ENCODE measurements at places on chromosomes 6 and 20.
A peak's percentile ranks its signal among the peaks of the same experiment; 100 is the strongest.

DNA sequence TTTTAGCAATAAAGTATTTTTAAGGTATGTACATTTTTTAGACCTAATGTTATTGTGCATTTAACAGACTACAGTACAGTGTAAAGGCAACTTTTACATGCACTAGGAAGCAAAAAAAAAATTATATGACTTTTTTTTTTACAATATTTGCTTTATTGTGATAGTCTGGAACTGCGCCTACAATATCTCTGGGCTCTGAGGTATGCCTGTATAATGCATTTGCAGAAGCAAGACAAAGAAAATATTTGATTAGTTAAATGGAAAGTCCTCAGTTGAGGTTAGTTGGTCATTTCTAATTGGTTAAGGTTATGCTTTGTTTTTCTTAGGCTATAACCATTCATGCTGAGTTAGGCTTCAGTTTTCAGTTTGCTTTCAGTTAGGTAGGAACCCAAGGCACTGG lies 46.9 kb upstream of the SMAP1 start:
- no peak for DNase-seq

GRCh38 chr6:145583753-145584152 lies 151.6 kb downstream of the EPM2A start:
- DNase-seq = no peak

- no peak for DNase-seq
Measured at GRCh38 chr6:50198245-50198644, 148.5 kb upstream of the DEFB112 start.

- DNase-seq = no peak
Measured at GRCh38 chr6:149967591-149967990, 3.8 kb downstream of the ULBP1 start.

DNA sequence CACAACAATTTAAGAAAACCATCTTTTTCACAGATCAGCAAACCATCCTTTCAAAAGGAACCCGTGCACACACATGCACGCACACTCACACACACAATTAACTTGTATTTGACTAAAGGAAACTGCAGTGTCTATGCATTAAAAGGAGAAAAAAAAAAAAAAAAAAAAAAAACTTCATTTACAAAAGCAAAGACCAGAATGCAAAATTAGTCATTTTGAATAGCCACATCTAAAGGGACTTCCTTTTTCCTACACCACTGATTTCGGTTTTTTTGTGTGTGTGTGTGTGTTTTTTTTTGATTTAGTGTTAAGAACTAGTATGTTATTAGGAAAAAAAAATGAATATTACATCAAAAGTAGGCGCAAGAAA lies 6.3 kb downstream of the ZMYND8 start:
- no peak for DNase-seq

DNA sequence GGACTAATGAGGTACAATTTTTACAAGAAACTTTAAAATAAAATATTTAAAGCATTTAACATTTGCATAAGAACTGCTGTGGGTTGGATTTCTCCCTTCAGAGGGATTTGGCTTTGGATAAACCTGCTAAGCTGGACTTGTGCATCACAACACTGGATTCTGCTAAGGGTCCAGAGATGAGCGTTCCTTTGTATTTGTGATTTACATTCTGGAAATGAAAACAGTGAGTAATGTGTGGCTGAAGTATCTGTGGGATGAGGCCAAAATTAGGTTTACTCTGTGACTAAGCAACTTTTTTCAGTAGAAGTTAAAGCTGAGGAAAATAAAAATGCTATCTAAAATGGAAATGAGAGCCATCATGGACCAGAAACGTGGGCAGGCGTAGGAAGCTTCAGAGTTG lies 494.3 kb downstream of the EPM2A start:
- peak; percentile 36 for DNase-seq

- peak; percentile 43 for DNase-seq
Measured at GRCh38 chr20:56945057-56945456, 316.0 kb downstream of the TFAP2C start.

GRCh38 chr20:62929051-62929538 lies 2.8 kb upstream of the DIDO1 start:
- DNase-seq = peak; percentile 68

- peak; percentile 46 for DNase-seq
Measured at GRCh38 chr6:38973178-38974057, 75.2 kb upstream of the GLP1R start.

- no peak for DNase-seq
Measured at GRCh38 chr20:20462185-20462584, 94.3 kb downstream of the INSM1 start.

GRCh38 chr20:16005021-16005914 lies 568.0 kb downstream of the KIF16B start:
- no peak for DNase-seq

GRCh38 chr6:15894973-15895725 lies 232.3 kb upstream of the DTNBP1 start:
- DNase-seq = no peak

- DNase-seq = no peak
Measured at GRCh38 chr6:147211349-147211748, 7.1 kb downstream of the STXBP5 start.

DNA sequence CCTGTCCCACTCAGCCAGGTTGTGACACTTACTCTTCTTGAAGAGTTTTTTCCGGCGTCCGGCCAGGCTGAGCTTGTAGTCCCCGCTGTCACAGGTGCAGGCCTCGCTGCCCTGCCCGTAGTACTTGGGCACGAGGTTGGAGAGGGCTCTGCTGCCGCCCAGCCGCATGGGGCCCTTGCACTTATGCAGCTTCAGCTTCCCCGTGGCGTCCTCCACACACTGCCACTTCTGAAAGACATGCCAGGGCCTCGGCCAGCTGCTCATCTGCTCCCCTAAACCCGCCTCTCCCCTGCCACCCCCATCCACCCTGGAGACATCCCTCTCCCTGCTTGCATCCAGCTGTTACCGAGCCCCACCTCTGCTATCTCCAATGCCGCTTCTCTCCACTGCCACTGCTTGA lies 113.1 kb downstream of the SULF2 start:
- DNase-seq = no peak

DNA sequence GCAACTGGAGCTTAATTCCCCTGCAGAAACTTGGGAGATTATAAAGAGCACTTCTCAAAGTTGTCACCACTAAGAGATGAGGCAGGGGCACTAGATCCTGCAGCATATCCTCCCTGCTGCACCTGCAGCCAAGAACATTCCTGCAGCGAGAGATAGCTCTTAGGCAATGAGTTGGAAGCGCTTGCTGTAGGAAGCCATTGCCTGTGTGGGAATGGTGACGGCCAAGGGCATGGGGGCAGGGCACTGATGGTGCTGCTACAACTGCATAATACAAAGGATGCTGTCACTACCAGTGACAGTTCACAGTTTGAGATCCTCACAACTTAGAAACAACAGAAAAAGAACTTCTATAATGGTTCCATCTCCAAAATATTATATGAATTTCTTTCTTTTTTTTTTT lies 89.9 kb downstream of the CDS2 start:
- no peak for DNase-seq

- no peak for DNase-seq
Measured at GRCh38 chr6:37788259-37788658, 31.3 kb upstream of the ZFAND3 start.

- no peak for DNase-seq
Measured at GRCh38 chr6:138989098-138989983, 1.3 kb upstream of the REPS1 start.

- no peak for DNase-seq
Measured at GRCh38 chr6:79665725-79666551, 34.8 kb downstream of the SH3BGRL2 start.

DNA sequence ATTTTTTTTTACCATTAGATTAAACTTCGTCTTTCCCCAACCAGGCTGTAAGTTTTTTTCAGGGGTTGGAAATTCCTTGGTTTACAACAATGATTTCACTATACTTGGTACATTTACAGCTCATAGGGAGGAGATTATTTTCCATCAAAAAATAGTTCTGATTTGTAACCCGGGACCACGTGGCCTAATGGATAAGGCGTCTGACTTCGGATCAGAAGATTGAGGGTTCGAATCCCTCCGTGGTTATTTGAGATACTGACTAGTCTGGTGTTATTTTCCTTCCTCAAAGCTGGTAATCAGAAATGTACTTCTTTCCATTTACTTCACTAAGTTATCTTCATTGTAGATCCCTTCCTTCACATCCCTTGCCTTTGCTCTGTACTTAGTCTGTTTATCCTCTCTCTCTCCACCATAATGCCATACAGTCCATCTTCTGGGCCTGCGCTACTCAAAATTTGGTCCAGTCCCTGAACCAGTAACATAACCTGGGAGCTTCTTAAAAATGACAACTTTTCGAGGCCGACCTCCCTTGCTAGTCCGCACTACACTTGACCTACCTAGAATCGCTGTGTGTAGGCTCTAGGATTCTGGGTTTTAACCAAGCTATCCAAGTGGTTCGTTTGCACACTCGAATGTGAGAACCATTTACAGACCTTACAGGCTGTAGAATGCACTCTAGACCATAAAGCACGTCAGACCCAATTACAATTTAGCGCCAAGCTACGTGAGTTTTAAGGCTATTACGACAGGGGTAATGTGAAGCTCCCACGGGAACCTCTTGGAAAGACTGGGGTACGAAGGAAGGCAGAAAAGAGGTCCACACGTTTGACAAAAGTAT lies 42.1 kb upstream of the BTN3A2 start:
- DNase-seq = peak; percentile 96

GRCh38 chr20:43940518-43941225 lies 26.0 kb downstream of the TOX2 start:
- DNase-seq = no peak

DNA sequence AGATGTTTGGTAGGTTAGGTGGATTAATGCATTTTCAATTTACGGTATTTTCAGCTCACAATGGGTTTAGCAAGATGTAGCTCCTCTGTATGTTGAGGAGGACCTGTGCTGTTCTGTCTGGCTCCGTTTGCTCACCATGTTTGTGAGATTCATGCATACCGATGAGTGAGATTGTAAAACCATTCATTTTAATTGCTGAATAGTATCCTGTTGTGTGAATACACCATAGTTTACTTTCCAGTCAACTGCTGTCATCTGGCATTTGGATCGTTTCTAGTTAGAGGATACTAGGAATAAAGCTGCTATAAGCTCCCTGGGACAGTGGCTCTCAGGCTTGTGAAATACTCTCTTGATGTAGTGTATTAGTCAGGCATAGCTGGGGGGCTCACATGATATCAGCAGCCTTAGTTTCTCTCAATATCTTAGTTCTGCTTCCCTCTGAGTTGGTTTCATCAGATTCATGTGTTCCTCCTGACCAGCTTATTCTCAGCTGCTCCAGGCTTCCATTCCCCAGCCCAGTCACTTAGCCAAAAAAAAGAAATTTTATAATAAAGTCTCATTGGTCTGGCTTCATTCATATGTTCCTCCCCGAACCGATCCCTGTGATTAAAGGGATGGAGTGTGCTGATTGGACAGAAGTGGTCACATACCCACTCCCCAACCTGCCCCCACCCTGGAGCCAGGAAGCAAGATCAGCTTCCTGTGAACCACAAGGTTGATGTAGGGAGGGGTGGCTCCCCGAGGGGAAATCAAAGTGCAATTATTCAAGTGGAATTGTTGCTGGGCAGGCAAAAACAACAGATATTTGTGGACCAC lies 10.9 kb upstream of the B4GALT5 start:
- DNase-seq = peak; percentile 24

GRCh38 chr6:75296811-75297779 lies 12.5 kb upstream of the TMEM30A start:
- DNase-seq = peak; percentile 72

GRCh38 chr6:147201885-147202515 lies 2.2 kb upstream of the STXBP5 start:
- peak; percentile 44 for DNase-seq

GRCh38 chr6:134394208-134394607 lies 76.3 kb upstream of the SGK1 start:
- DNase-seq = no peak

GRCh38 chr20:59082077-59082740 lies 39.6 kb upstream of the PRELID3B start:
- DNase-seq = peak; percentile 73

GRCh38 chr20:47782076-47782475 lies 3.2 kb downstream of the SULF2 start:
- no peak for DNase-seq

DNA sequence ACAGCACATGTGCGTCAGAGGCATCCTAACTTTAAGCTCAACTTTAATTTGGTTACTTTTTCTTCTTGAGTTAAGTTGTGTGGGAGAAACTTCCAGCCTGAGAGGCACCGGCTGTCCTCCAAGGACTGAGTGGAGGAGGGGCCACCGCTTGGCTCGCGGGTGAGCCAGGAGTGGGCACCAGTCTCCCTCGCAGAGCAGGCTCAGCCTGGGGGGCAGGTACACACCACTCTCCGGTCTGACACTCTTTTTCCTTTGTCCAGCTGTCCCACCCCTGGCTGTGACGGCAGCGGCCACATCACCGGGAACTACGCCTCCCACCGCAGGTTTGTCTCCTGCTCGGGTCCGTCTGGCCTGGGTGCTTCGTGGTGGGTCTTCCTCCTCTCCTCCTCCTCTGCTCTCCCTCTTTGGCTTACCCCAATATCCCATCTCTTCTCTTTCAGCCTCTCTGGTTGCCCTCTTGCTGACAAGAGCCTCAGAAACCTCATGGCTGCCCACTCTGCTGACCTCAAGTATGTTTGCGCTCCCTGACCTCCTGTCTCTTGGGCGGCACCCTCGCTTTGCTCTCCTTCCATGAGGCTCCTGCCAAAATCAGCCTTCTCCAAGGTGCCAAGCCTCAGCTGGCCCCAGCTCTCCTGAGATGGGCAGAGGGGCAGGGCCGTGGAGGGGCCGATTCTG lies 32.6 kb upstream of the PCMTD2 start:
- DNase-seq = no peak

GRCh38 chr20:24488800-24489175 lies 19.4 kb downstream of the SYNDIG1 start:
- no peak for DNase-seq

DNA sequence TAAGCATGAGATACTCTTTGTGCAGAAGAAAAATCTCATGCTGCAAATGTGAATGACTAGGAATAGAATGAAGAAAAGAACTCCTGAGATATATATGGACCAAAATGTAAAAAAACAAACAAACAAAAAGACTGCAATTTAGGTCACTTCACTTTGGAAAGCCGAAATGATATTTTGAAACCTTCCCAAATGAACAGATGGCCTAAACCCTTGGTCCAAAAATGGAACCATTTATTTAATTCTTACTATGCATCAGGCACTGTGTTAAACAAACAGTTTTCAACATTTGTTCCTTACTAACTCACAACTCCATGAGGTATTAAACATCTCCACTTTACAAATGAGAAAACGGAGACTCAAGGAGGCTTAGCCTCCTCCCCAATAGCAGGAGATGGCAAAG lies 107.5 kb downstream of the VIP start:
- DNase-seq = no peak

GRCh38 chr6:74941424-74941823 lies 264.4 kb downstream of the COL12A1 start:
- DNase-seq = no peak

- no peak for DNase-seq
Measured at GRCh38 chr6:42042108-42042507, 8.2 kb upstream of the TAF8 start.

- no peak for DNase-seq
Measured at GRCh38 chr6:35381132-35381531, 38.8 kb downstream of the PPARD start.

- no peak for DNase-seq
Measured at GRCh38 chr20:44732327-44732726, 13.3 kb upstream of the KCNK15 start.
